A172 (cell line): ENCODE measurements at places on chromosomes 11 and 22. TPM values are rescaled to one million over a fixed set of nuclear protein-coding genes. Genes with fewer than 3 reads are reported as not detected.

DNA sequence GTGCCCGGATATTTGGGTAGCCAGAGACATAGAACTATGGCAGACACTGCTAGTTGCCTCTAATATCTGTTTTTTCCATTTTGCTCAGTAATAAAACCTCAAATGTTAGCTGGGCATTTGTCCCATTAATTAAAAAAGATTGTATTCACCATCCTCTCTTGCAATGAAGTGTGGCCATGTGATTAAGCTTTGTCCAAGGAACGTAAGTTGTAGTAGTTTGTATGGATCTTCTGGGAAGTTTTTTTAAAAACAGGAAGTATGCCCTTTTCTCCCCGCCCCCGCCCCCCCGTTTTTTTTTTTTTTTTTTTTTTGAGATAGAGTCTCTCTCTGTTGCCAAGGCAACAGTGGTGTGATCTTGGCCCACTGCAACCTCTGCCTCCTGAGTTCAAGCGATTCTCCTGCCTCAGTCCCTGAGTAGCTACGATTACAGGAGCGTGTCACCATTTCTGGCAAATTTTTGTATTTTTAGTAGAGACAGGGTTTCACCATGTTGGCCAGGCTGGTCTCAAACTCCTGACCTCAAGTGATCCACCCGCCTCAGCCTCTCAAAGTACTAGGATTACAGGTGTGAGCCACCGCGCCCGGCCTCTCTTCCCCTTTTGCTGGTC lies 1.7 kb upstream of the TMEM135 start:
- DNase-seq = no peak

- no peak for DNase-seq
These were observed 2.0 kb downstream of the HSCB start for GRCh38 chr22:28743852-28744251.

- DNase-seq = no peak
These were observed 56.6 kb downstream of the CCDC81 start for GRCh38 chr11:86431258-86431657.

Gene MOV10L1
- total RNA-seq = 2.0 and 3.0 TPM in 2 replicates

DNA sequence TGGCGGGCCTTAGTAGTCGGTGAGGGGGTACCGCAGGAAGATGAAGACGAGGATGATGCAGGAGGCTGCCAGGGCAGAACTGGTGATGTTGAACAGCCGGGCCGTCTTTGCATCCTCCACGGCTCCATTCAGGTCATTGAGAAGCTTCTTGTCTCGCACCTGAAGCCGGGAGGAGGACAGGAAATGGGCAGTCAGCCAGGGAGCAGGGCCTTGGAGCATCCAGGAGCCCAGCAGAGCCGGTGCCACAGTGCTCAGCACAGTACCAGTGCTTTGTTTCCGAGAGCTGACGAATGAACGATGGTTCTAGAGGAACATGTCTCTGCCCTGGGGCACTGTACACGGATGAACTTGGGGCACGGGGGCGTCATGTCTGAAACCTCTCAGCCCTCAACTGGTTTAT lies 15.1 kb downstream of the IFITM10 start:
- DNase-seq = no peak

DNA sequence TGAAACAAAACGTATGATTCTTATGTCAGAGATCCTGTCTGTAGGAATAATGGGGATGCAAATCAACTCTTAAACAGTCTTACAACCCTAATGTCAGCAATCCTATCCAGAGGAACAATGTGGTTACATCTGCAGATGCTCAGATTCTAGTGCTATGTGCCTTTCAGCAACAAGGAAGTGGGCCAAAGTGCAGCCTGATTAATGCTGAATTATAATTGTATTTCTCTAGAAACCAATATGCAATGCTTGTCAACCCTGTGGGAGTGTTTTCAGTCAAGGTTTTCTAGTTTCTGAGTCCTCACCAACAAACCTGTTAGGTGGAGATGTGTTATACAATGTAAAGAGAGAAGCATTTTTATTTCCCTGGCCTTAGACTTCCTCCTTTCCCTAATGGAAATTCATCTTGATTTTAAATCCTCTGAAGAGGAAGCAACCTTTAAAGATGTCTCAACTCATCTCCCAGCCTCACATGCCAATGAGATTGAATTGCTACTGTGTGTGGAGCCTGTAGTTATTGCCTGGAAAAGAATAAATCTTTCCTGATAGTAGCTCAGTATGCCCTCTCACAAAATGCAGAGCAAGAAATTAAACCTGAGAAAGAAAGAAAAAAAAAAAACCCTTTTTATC lies 26.2 kb upstream of the TMEM123 start:
- DNase-seq = no peak

GRCh38 chr11:12077535-12078280 lies 32.7 kb upstream of the MICAL2 start:
- DNase-seq = peak; percentile 59

Gene MRGPRX4
- not detected in 2 replicates for total RNA-seq

GRCh38 chr11:119055901-119056300 lies 1.1 kb downstream of the HYOU1 start:
- DNase-seq = no peak

GRCh38 chr22:27220339-27220738 lies 563.0 kb downstream of the MIAT start:
- peak; percentile 56 for DNase-seq

Gene CSRP3
- not detected in 2 replicates for total RNA-seq

Gene PLEKHA7
- 1.3 and 3.8 TPM in 2 replicates for total RNA-seq

GRCh38 chr11:102470251-102470650 lies 17.7 kb upstream of the TMEM123 start:
- no peak for DNase-seq
